ENCODE measurements at places on chromosomes 13 and 19.
A peak's percentile ranks its signal among the peaks of the same experiment; 100 is the strongest.

GRCh38 chr13:102028206-102028605, 373.6 kb downstream of the FGF14 start:
- no peak for DNase-seq

GRCh38 chr19:51644636-51645271, 1.9 kb downstream of the SIGLEC14 start:
- DNase-seq = no peak

GRCh38 chr13:37181620-37182019, 76.2 kb upstream of the CSNK1A1L start:
- no peak for DNase-seq

DNA sequence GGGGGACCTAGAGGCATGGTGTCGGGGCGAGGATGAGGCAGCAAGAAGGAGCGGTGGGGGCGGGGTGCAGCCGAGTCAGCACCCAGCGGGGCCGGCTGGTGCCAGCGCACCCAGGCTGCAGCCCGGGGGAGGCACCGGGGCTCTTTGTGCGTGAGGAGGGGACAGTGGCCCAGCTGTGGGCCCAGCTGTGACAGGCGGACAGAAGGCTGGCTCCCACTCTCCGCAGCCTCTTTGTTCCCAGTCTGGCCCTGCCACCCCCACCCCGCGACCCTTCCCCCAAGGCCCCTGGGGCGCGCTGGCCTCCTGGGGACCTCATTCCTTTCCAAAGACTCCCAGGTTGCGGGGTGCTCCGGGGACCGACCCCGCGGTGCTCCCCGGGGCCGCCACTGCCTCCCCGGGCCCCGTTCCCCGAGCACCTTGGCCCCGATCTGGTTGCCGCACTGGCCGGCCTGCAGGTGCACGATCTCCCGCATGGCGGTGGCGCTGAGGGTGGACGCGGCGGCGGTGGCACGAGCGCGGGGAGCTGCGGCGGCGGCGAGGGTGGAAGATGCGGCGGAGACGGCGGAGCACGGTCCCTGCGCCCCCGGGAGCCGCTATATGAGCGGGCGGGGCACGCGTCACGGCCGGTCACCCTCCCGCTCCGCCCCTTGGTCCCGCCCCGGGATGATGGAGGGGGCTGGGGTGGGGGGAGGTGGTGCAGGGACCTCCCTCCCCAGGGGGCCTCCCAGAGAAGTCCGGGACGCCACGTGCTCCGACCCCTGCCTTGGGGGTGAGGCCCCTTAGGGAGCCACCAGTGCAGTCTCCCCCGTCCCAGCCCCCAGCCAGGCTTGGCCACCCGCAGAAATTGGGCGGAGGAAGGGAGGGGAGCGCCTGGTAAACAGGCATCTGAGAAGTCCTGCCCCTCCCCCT, at the start of gene TUBB4A:
Gene TUBB4A, minus strand, starts transcription at position 570 of the 909 bp plus-strand sequence. Its CDS starts 97 bp downstream, at position 473.
- DNase-seq = no peak

DNA sequence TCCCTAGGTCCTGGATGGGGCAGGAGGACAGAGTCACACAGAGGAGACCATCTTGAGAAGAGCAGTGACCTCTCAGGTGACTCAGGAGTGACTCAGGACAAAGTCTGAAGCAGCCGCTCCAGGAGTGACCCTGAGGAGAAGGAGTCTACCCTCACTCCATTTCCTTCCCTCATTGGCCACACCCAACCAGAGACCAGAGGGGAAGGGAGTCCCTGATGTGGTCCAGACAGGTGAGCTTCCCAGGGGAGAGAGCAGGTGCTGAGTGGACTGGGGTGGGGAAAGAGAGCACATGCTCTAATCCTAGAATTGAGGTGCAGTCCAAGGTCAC, 75.5 kb upstream of the MEDAG start:
- DNase-seq = no peak

- peak; percentile 81 for DNase-seq
Measured at GRCh38 chr13:41465241-41465847, 8.0 kb downstream of the RGCC start.

All from activated CD8-positive, alpha-beta memory T cell treated with anti-CD3 and anti-CD28 coated beads for 4 hours (primary cell).